Naive thymus-derived CD8-positive, alpha-beta T cell (primary cell): ENCODE measurements at places on chromosomes 5 and 9. TPM values are rescaled to one million over a fixed set of nuclear protein-coding genes. Genes with fewer than 3 reads are reported as not detected.

- no peaks in the 10 kb centered on the region for H3K36me3 ChIP-seq
- DNase-seq, result no peak
- H3K4me3 ChIP-seq, result no peak overlapping the region
- H3K27ac ChIP-seq, result no peak overlapping the region
These were observed 68.1 kb upstream of the MRPS30 start for GRCh38 chr5:44740660-44741059.

GRCh38 chr9:73348471-73348870 lies 196.8 kb downstream of the ANXA1 start:
- H3K27ac ChIP-seq, result no peak overlapping the region
- no peaks in the 10 kb centered on the region for H3K27me3 ChIP-seq
- no peaks in the 10 kb centered on the region for H3K4me1 ChIP-seq
- H3K4me3 ChIP-seq, result no peak overlapping the region
- no peaks in the 10 kb centered on the region for H3K36me3 ChIP-seq

- no peak overlapping the region for H3K27ac ChIP-seq
- H3K27me3 ChIP-seq, result no peaks in the 10 kb centered on the region
- H3K4me1 ChIP-seq, result peaks cover 57% of the 10 kb centered on the region
- H3K4me3 ChIP-seq, result no peak overlapping the region
These were observed 35.8 kb downstream of the PJA2 start for GRCh38 chr5:109373932-109374331.

DNA sequence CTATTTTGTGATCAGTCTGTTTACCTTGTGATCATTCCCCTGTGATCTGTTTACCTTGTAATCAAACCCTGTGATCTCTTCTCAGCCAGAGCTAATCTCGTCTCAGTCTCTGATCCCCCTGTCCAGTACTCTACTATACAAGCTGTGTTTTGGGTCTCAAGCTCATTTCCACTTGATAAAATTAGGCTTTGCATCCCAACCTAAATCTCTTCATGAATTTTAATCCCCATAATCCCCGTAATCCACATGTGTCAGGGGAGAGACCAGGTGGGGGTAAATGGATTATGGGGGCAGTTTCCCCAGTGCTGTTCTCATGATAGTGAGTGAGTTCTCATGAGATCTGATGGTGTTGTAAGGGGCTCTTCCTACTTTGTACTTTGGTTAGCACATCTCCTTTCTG lies 157.2 kb downstream of the PRR16 start:
- no peak overlapping the region for H3K4me3 ChIP-seq
- H3K36me3 ChIP-seq, result no peaks in the 10 kb centered on the region
- DNase-seq, result no peak
- no peak overlapping the region for H3K27ac ChIP-seq

DNA sequence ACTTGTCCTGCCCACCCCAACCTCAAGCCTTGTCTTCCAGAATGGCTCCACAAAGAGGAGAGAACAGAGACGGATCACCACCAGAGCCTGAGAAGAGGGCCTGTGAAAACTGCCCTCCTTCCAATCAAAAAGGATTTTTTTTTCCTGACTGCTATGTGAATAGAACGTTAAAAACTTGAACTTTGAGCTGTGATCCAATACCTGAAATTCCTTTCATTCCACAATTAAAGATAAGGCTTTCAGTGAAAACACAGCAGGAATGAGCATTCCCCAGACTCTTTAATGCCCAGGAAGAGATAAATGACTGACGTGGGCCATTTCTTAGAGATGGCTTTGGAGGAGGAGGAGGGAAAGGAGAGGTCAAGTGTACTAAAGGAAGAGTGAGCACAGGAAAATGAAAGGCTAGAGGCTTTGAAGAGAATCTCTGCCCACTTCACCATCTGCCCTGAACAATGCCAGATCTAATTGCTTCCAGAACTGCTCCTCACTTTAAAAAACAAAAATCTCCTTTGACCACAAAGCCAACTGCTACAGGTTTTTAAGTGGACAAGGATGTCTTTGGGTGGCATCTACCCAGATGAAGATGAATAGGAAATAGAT lies 177.9 kb upstream of the MAP3K1 start:
- H3K4me1 ChIP-seq, result peaks cover 31% of the 10 kb centered on the region
- no peak for DNase-seq
- H3K27ac ChIP-seq, result no peak overlapping the region
- no peak overlapping the region for H3K4me3 ChIP-seq
- no peaks in the 10 kb centered on the region for H3K27me3 ChIP-seq
- no peaks in the 10 kb centered on the region for H3K36me3 ChIP-seq

DNA sequence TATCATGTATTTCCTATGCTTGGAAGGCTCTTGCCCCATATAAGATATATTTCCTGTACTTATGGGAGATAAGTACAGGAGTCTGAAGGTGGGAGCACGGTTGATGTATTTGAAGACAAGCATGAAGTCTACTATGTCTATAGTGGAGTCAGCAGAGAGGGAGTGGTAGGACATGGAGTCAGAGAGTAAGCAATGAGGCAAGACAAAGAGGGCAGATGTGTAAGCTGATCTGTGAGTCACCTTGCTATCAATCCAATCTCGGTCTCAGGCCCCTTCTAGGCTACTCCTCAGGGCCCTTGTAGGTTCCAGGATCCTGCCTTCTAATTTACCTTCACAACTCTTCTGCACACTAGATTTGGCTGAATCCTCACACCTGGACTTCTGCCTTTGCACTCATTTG lies 105.5 kb downstream of the MACIR start:
- no peak overlapping the region for H3K27ac ChIP-seq
- no peak for DNase-seq
- no peak overlapping the region for H3K4me3 ChIP-seq
- H3K36me3 ChIP-seq, result no peaks in the 10 kb centered on the region
- H3K4me1 ChIP-seq, result no peaks in the 10 kb centered on the region

DNA sequence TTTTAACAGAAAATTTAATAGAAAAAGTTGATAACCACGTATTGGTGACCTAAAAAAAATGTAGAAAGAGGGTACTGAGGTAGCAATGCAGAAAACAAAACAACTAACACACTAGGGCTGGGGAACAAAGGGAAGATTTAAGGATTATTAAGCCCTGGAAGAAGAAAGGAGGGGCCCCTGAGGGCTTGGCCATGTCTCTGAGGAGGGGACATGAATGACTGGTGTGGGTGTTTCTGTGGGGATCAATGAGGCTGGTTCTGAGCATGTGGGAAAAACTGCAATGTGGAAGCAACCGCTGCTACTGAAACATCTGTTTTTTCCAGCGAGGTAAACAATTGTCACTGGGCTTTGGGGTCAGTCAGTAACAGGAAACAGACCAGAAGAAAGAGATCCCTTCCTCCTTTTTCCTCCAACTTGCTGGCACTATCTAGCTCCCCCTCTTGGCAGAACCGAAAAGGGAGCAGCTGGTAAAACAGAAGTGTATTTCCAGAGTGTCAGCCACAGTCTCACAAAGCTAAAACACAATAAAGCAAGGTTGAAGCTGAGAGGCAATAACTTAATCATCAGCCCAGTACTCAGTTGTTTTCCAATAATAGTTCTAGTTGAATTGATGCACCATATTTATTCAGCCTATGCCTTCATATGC lies 48.3 kb downstream of the ATPSCKMT start:
- no peaks in the 10 kb centered on the region for H3K27me3 ChIP-seq
- peaks cover 15% of the 10 kb centered on the region for H3K36me3 ChIP-seq
- H3K4me3 ChIP-seq, result no peak overlapping the region
- H3K27ac ChIP-seq, result no peak overlapping the region
- no peaks in the 10 kb centered on the region for H3K4me1 ChIP-seq

GRCh38 chr9:101398930-101399642 lies 435 bp downstream of the ZNF189 start:
- peak overlapping the region; percentile 99 for H3K4me3 ChIP-seq
- peak overlapping the region; percentile 100 for H3K27ac ChIP-seq
- no peaks in the 10 kb centered on the region for H3K27me3 ChIP-seq
- peaks cover 95% of the 10 kb centered on the region for H3K4me1 ChIP-seq
- peaks cover 48% of the 10 kb centered on the region for H3K36me3 ChIP-seq

GRCh38 chr5:125506124-125506523 lies 759.7 kb upstream of the ZNF608 start:
- no peaks in the 10 kb centered on the region for H3K4me1 ChIP-seq
- H3K36me3 ChIP-seq, result no peaks in the 10 kb centered on the region
- no peak overlapping the region for H3K27ac ChIP-seq
- DNase-seq, result no peak
- no peak overlapping the region for H3K4me3 ChIP-seq

DNA sequence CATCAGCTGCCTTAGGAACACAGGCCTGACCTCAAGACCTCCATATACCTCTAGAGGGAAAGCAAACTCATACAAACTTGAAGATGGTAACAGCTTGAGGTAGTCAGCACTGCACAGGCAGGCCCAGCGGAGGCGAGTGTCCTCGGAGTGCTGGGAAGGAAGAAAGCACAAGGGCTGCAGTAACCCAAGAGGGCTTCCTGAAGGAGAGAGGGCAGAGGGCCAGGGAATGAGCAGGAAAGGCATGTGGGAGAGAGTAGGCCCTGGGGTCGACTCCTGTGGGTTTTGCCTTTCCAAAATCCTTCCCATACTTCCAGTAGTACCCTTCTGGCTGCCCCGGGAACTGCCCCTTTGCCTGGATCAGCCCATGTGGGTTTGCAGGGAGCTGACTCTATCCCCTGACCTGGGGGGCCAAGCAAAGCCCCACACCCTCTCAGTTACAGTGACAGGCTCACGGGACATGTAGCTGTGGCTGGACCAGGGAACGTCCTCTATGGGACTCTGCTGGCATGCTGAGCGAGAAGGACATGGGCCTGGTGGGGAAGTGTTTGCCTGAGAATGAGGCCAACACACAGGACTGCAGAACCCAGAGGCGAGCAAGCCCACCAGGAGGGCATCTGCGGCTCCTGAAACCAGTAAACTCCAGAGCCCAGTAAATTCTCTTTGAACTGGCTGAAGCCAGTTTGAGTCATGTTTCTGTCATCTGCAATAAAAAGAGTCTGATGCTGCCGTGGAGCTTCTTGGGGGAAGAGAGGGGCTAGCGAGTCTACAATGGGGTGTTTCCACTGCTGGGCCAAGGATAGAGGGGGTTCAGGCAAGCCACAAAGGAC lies 64.1 kb downstream of the COL23A1 start:
- no peaks in the 10 kb centered on the region for H3K27me3 ChIP-seq
- no peaks in the 10 kb centered on the region for H3K36me3 ChIP-seq
- no peak overlapping the region for H3K4me3 ChIP-seq
- H3K4me1 ChIP-seq, result no peaks in the 10 kb centered on the region

- peaks cover 20% of the 10 kb centered on the region for H3K27me3 ChIP-seq
- H3K36me3 ChIP-seq, result peaks cover 3% of the 10 kb centered on the region
- H3K4me1 ChIP-seq, result peaks cover 6% of the 10 kb centered on the region
- no peak for DNase-seq
- H3K27ac ChIP-seq, result no peak overlapping the region
These were observed 157.0 kb upstream of the RASEF start for GRCh38 chr9:83219924-83220438.

CAMK4 gene
- total RNA-seq, result 307 TPM

GRCh38 chr5:95835682-95836385 lies 13.3 kb upstream of the GLRX start:
- H3K4me1 ChIP-seq, result peaks cover 62% of the 10 kb centered on the region
- H3K4me3 ChIP-seq, result peak overlapping the region; percentile 89
- DNase-seq, result no peak
- no peaks in the 10 kb centered on the region for H3K27me3 ChIP-seq
- H3K36me3 ChIP-seq, result no peaks in the 10 kb centered on the region
- peak overlapping the region; percentile 92 for H3K27ac ChIP-seq

DNA sequence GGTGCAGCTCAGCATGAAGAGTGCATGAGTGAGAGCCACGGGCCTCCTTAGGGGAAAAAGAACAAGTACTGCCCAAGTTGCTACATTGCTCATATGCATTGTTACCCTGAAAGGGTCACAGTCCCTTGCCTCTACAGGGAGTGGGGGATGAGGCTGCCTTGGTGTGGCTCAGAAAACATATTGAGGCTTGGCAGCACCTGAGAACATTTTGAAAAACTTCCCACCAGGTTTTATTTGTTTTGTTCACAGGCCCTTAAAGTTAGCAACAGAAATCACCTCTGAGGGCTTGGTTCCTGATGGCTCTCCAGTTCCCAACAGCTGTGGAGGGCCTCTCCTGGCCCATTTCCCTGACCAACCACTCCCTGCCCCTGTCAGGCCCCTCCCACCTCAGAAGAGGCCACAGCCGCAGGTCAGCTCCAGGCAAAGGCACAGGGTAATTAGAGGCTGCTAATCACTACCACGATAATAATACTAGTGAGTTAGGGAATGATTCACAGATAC lies 90.7 kb upstream of the ADRA1B start:
- no peak overlapping the region for H3K4me3 ChIP-seq
- H3K27me3 ChIP-seq, result peaks cover 2% of the 10 kb centered on the region
- H3K4me1 ChIP-seq, result no peaks in the 10 kb centered on the region

DNA sequence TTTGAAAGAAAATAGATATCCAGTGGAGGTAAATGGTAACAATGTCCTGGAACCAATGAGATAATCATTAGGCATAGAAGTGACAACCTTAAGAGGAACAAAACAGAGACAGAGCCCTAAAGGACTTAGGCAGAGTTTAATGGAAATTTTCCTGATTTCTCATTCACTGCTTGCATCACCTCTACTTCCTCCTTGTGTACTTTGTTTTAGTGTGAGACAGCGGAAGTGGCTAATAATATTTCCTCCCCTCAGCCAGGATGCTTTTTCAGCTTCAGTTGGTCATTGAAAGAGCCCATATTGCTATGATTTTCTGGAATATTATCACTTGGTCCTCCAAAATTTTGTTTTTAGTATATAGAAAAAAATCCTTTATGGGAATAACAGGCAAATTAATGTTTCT lies 153.4 kb upstream of the MPDZ start:
- no peaks in the 10 kb centered on the region for H3K27me3 ChIP-seq
- no peak for DNase-seq
- no peak overlapping the region for H3K27ac ChIP-seq
- H3K4me1 ChIP-seq, result no peaks in the 10 kb centered on the region

GRCh38 chr9:6418764-6419163 lies 5.8 kb downstream of the UHRF2 start:
- H3K36me3 ChIP-seq, result peaks cover 41% of the 10 kb centered on the region
- peaks cover 79% of the 10 kb centered on the region for H3K4me1 ChIP-seq
- no peaks in the 10 kb centered on the region for H3K27me3 ChIP-seq
- peak overlapping the region; percentile 34 for H3K27ac ChIP-seq

CATSPER3 gene
- total RNA-seq, result 0.78 TPM

GARIN3 gene
- not detected for total RNA-seq

- H3K36me3 ChIP-seq, result no peaks in the 10 kb centered on the region
- H3K27ac ChIP-seq, result no peak overlapping the region
- no peak for DNase-seq
These were observed 25.4 kb upstream of the SNX18 start for GRCh38 chr5:54492178-54492577.

SLC6A18 gene
- total RNA-seq, result not detected

- no peak overlapping the region for H3K27ac ChIP-seq
- no peak overlapping the region for H3K4me3 ChIP-seq
- no peaks in the 10 kb centered on the region for H3K27me3 ChIP-seq
- H3K4me1 ChIP-seq, result no peaks in the 10 kb centered on the region
- DNase-seq, result no peak
These were observed 560.2 kb upstream of the CLINT1 start for GRCh38 chr5:158419186-158419585.

CCDC152 gene
- 9.6 TPM for total RNA-seq

DNA sequence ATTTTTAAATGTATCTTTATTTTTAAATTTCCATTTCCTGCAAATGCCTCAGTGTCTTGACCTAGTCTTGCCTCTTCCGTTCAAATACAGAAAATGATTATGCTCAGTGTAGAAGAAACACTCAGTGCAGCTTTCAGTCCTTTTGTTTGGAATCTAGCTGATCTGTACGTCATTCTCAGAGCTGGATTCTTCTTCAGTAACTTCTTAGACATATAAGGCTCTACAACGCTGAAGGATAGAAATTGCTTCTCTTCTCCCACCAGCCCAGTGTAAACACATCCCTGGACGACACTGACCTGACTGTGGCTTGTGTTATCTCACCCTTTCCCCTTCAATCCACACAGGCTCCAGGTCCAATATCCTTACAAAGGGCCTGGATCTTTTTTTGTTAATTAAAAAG lies 3.2 kb upstream of the ALDH1B1 start:
- peaks cover 14% of the 10 kb centered on the region for H3K4me1 ChIP-seq
- no peak overlapping the region for H3K27ac ChIP-seq
- H3K36me3 ChIP-seq, result no peaks in the 10 kb centered on the region
- no peaks in the 10 kb centered on the region for H3K27me3 ChIP-seq
